Smooth muscle cell of the umbilical artery (primary cell): ENCODE measurements at places on chromosomes 4 and X. TPM values are rescaled to one million over a fixed set of nuclear protein-coding genes. Genes with fewer than 3 reads are reported as not detected.

Gene C4orf51
- not detected in 2 replicates for total RNA-seq

Gene NAT8L
- total RNA-seq, result 0.14 and 0.30 TPM in 2 replicates

Gene CISD2
- 31.2 and 34.3 TPM in 2 replicates for total RNA-seq

Gene ARX
- total RNA-seq, result not detected in 2 replicates

Gene BANK1
- total RNA-seq, result under 0.01 and 0.14 TPM in 2 replicates

Gene MAGEB1
- total RNA-seq, result not detected in 2 replicates

Gene RHOXF1
- not detected in 2 replicates for total RNA-seq

Gene TRIM61
- total RNA-seq, result 3.0 and 6.8 TPM in 2 replicates

Gene KCTD8
- total RNA-seq, result not detected in 2 replicates

Gene AFAP1
- 65.6 and 166 TPM in 2 replicates for total RNA-seq

Gene AWAT2
- not detected in 2 replicates for total RNA-seq

Gene DOCK11
- total RNA-seq, result 29.7 and 32.7 TPM in 2 replicates

Gene ACE2
- 0.05 TPM in 1 of 2 replicates, not detected in the other for total RNA-seq

Gene ETDA
- not detected in 2 replicates for total RNA-seq

Gene TMEM35A
- total RNA-seq, result 4.2 and 10.1 TPM in 2 replicates

Gene GCNA
- 3.0 and 3.3 TPM in 2 replicates for total RNA-seq

Gene RNF212
- 0.92 and 1.8 TPM in 2 replicates for total RNA-seq

Gene ADH1B
- total RNA-seq, result 0.09 and 0.30 TPM in 2 replicates

Gene PDE6B
- 0.32 and 1.2 TPM in 2 replicates for total RNA-seq
